NCI-H2227 treated with DMSO at 0.1 percent for 48 hours (cell line): ENCODE measurements at places on chromosomes 4 and X.
A peak's percentile ranks its signal among the peaks of the same experiment; 100 is the strongest.

GRCh38 chrX:44072631-44073030 lies 99.4 kb upstream of the NDP start:
- DNase-seq = no peak

GRCh38 chr4:83605744-83606172 lies 69.8 kb downstream of the GPAT3 start:
- DNase-seq = no peak

- no peak for DNase-seq
Measured at GRCh38 chr4:25163196-25163595, 2.9 kb upstream of the SEPSECS start.

GRCh38 chr4:7156761-7157488 lies 35.4 kb upstream of the SORCS2 start:
- no peak for DNase-seq

- DNase-seq = peak; percentile 74
Measured at GRCh38 chrX:106481341-106481740, 130.4 kb upstream of the RADX start.
